NCI-H748 treated with DMSO at 0.1 percent for 48 hours (cell line): ENCODE measurements at places on chromosomes 2 and 18.

DNA sequence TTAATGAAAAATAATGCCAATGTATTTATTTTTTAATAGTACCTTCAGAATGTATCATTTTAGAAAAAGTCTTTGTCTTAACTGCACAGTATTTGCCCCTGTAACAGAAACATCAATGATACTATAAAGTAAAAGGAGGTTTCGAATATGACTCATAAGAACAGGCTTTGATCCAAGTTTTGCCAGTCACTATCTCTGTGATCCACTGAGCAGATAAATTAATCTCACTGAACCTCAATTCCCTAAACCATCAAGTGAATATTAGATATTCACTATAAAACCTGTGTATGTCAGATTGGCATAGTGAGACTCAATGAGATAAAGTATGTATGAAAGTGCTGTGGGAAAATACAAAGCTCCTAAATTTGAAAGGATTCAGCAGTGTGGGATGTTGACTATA, 292.1 kb downstream of the EXOC6B start:
- no peak for DNase-seq

DNA sequence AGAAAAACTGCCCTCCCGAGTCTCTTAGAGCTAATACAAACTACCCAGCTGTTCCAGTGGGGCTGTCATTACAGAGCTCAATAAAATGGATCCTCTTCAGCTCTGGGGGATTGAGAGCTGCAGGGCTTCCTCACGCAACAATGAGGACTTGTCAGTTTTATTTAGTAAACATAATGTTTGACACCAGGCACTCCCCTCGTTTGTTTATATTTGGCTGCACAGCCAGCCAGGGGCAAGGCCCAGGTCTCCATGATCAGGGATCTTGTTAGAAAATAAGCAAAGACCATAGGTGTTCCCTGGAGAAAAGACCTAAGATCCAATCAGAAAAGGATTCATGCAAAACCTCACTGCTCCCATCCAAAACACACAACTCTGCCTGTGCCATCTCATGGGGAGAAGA, 158.2 kb downstream of the C1D start:
- no peak for DNase-seq

- DNase-seq, result peak; percentile 58
These were observed 2.4 kb upstream of the RBM45 start for GRCh38 chr2:178109813-178110212.

DNA sequence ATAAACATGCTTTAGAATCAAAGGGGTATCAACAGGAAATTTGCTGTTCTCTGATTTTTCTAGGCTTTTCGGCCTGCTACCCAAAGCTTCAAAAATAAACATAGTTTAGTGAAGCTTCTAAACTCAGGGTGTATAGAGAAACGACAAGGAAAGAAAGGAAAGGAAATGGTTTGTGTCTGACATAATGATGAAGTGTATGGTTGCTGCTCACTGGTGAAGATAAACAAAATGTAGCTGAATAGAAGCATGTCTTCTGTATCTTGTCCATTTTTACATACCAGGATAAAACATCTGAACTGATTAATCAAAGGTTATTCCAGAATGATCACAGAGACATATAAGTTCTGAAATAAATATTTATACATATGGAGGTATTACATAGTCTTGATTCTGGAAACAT, 1324.6 kb upstream of the NRXN1 start:
- no peak for DNase-seq

- no peak for DNase-seq
These were observed 57.4 kb upstream of the EPB41L3 start for GRCh38 chr18:5601188-5601624.

GRCh38 chr18:68826121-68826520, 28.2 kb downstream of the CCDC102B start:
- no peak for DNase-seq
